Activated CD8-positive, alpha-beta T cell treated with anti-CD3 and anti-CD28 coated beads, Interleukin-2, amount 10 ng/mL, durations not matched to agents 7 days and 5 days (primary cell): ENCODE measurements at places on chromosomes 7 and 10. TPM values are rescaled to one million over a fixed set of nuclear protein-coding genes. Genes with fewer than 3 reads are reported as not detected.

DNA sequence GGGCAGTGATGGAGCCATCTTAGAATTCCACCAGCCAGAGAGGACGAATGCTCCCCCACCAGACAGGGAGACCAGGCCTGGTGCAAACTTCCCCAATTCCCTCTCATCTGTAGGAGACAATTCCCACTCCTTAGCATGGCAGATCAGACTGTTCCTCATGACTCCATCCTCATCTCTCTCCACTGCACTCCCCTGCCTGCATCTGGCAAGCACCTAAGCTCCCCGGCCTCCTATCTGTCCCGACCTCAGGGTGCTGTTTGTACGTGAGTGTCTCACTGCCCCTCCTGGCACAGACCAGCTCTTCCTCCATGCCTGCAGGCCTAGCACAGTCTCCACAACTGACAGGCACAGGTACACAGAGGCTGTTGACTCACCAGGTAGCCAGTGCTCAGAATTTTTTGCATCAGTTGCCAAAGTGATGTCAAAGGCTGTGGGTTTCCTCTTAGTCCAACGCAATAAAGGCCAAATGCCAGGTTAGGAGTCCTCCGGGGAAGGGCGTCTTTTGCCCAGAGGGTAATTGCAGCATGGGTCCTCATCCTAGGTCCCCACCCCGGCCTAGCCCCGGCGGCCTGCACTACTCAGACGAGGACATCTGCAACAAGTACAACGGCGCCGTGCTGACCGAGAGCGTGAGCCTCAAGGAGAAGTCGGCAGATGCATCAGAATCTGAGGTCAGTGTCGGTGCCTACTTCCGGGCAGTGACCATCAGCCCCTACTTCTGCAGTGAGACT, 436.8 kb upstream of the FOXK1 start:
- DNase-seq: no peak

Gene ZNF680
- total RNA-seq: 12.9 TPM

Gene TMEM236
- total RNA-seq: 0.13 TPM

Gene IGF2BP3
- 0.52 TPM for total RNA-seq

DNA sequence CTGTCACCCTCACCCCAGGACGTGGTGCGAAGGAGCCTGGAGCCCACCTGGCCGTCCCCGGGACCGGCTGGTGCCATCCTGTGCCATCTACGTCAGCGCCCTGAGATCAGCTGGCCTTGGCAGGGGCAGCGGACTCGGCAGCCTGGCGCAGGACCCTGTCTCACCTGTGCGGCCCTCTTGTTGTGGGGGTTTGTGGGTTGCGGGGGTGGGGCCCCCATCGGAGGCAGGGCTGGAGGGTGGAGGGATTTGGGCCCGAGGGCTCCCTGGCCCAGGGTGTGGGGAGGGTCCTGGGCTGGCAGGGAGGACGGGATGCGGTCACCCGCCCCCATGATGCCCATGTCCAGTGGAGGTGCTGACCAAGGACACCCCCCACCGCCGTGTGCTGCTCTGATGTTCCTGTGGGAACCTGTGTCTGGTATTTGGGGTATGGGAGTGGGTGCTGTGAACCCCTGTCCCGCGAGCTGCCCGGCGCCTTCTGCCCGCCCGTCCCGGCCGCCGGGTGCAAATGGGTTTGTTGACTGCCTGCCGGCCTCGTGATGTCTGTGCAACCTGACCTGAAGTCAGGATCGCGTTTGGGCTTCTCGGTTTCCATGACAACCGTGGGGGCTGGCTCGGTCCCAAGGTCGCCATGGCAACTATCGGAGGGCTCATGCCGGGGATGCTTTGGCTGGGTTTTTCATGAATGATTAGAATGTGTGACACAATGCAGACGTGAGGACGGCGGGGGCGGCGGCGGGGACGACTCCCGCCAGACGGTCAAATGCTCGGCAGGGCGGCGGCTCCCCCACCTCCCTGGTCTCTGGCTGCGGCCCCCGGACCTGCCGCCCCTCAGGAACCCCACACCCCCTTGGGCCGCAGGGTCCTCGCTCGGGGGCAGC, 7.3 kb downstream of the MAFK start:
- no peak for DNase-seq

Gene GNG11
- total RNA-seq: not detected

- no peak for DNase-seq
Measured at GRCh38 chr10:301536-301935, 166.3 kb downstream of the ZMYND11 start.
